H1 (cell line): ENCODE measurements at places on chromosomes 4 and X. TPM values are rescaled to one million over a fixed set of nuclear protein-coding genes. Genes with fewer than 3 reads are reported as not detected.

TRIM60 gene
- not detected in 2 replicates for total RNA-seq

CFI gene
- total RNA-seq: not detected in 2 replicates

DDX53 gene
- not detected in 2 replicates for total RNA-seq

SPRY1 gene
- total RNA-seq: 54.7 and 56.2 TPM in 2 replicates

GRID2 gene
- total RNA-seq: 71.7 and 81.9 TPM in 2 replicates

HSPA4L gene
- total RNA-seq: 4.6 and 4.7 TPM in 2 replicates

NEXMIF gene
- total RNA-seq: 0.55 and 0.73 TPM in 2 replicates

BEX2 gene
- 57.5 and 60.2 TPM in 2 replicates for total RNA-seq

CXCL1 gene
- total RNA-seq: 0.69 and 0.80 TPM in 2 replicates
